ENCODE measurements at places on chromosomes 13 and 19.

DNA sequence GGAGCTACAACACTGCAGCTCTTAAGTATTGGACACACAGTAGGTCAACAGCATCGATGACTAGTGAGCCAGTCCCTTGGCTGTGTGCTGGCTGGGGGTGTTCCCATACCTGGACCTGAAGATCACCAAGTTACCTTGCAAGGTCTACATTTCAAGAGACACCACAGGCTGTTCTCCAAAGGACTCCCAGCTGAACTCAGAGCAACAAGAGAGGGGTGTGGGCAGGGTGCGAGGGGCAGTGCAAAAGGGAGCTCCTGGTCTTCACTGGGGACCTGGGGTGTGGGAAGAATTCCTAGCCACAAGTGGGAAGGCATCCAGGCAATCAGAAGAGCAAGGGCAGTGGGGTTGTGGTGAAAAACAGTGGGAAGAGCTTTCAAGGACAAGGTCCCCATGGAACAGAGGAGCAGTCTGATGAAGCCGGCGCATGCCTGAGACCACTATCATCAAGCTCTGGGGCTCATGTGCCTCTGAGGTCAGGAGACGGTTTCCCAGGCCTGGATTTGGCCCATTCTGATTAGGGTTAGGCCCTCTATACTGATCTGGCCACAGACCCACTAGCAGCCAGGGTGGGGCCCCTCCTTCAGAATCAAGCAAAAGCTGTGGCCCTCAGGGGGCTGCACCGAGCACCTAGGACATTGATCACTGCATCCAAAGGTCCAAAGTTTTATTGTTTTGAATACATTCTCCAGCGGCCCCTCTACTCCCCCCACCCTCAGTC, 4.7 kb upstream of the GSK3A start:
- DNase-seq = peak; percentile 45

DNA sequence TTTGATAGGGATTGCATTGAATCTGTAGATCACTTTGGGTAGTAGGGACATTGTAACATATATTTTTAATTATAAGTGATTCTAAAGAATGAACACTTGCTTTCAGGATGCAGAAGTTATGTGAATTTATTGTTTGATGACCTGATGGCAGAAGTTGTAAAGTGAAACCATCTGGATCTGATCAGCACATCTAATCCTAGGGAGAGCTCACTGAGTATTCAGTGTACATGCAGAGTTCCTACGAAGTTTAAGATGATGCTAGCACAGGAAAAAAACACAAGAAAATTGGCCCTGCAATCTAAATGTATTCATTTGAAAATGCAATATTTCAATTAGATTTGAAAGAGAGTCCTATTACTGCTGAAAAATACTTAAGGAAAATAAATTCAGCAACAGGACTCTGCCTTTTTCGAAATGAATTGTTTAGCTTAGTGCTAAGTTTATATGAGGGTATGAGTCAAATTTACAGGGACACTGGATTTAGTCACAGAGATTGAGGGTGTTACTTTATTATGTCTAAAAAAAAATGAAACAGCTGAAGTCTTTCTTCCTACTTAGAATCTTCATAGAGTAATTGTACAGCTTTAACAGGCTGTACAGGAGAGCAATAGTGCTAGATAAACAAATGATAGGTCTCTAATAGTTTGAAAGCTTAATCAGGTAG, 385.7 kb downstream of the DCT start:
- DNase-seq = no peak

- peak; percentile 79 for DNase-seq
These were observed 119.7 kb upstream of the MRI1 start for GRCh38 chr19:13644645-13645044.

DNA sequence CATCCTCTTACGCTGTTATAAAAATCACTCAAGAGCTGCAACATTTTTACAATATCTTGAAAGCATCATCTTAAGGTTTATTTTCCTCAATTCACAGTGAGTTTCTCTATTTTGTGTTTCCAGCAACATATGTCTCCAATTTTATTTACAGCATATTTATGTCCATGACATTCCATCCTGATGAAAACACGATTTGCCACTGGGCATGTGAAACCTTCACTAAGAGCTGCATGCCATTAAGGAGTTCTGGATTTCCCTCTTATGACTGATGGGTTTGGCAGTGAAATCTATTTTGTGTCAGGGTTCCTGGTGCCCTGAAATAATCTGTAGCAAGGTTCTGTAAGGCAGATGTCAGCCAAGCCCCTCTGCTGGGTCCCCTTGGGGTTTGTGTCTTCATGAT, 527.6 kb upstream of the KLF12 start:
- no peak for DNase-seq

GRCh38 chr13:92994056-92994455, 232.6 kb upstream of the GPC6 start:
- DNase-seq = no peak

DNA sequence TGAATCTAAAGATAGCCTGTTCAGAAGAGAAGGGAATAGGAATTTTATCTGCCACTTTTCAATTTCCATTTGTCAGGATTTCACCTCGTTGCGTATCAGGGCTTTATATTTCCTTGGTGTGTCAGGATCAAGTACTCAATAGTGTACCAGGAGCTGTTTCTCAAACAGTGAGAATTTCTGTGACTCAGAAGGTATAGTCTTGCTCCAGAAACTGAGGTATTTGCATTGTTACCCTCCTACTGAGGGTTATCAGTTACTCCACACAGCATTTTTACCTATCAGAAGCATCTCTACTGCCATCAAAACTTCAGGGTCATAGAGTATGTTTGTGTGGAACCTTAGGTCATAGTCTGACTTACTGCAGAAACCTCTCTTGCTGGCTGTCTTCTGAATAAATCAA, 271.7 kb upstream of the EDNRB start:
- no peak for DNase-seq

DNA sequence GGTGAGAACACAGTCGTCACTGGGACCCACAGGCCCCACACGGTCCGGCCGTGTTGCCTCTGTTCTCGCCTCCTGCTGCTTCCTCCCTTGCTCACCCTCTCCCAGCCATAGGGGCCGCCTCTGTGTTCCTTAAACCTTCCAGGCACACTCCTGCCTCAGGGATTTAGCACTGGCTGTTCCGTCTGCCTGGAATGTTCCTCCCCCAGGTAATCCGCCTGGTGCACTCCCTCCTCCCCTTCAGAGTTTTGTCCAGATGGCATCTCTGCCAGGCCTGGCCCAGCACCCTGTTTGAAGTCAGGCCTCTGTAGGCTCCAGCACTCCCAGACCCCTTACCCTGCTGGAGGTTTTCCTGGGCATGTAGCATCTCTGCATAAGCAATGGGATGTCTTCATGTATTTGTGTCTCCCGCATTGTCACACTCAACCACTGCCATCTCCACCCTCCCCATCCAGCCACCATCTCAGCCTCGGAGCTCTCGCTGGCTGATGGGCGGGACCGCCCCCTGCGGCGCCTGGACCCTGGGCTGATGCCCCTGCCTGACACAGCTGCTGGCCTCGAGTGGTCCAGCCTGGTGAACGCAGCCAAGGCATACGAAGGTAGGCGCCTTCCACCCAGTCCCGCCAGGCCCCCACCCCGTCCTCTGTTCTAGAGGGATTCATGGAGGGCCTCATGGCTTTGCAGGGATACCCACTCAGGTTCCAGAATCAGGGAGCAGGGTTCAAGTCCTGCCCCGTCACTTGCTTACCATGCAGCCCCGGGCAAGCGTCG, 25.9 kb downstream of the DPF1 start:
- no peak for DNase-seq

- peak; percentile 47 for DNase-seq
These were observed 69.7 kb upstream of the C1QTNF9B start for GRCh38 chr13:23966691-23967615.

- no peak for DNase-seq
These were observed 4.8 kb upstream of the ATF5 start for GRCh38 chr19:49924004-49924880.

DNA sequence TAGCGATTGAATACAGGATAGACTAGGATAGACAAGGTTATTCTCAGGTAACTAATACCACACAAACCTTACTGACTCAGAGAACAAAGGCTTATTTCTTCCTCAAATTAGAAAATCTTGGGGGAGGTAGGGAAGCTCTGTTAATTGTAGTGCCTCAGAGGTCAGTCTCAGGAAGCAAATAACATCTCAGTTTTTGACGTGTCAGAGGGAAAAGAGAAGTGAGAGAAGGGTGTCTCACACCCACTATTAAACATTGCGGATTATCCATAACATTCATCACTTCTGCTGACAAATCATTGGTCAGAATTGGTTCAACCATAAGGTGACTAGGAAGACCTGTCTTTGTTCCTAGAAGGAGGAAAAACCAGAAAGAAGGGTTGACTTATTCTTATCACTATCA, 579.4 kb upstream of the MIR17HG start:
- no peak for DNase-seq

DNA sequence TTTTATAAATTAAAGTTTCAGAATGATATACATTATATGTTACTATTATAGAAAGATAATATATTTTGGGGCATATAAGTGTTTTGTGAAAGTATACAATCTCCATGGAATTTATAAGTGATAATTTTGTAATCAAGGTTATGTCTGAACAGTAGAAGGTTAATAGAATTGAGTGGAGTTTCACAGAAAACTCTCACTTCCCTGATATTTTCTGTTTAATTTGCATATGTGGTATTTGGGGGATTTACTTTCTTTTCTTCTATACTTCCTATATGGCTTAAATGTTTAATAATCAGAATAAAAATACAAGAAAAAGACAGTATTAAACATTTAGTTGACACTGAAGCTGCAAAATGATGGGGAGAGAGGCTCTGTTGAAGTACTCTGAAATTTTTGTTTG, 848.5 kb downstream of the DACH1 start:
- no peak for DNase-seq

- DNase-seq = no peak
These were observed 61.3 kb downstream of the CELF5 start for GRCh38 chr19:3285647-3286176.

GRCh38 chr13:48783181-48783630, 129.5 kb downstream of the CYSLTR2 start:
- peak; percentile 46 for DNase-seq

DNA sequence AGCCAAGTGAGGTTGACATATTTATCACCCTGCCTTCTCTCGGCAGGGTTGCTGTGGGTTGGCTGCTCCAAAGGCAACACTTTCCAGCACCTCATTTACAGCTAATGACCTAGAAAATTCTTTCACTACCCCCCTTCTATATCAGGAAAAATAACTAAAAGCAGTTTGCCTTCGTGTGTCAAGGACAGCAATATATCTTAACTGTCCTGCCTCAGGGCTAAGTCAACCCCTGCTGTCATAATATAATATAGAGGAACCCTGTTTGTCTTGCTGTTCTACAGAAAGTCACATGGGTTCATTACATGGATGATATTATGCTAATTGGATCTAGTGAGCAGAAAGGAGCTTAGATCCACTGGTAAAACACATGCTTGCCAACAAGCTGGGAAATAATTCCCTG, 28.1 kb upstream of the USP12 start:
- DNase-seq = no peak
